ENCODE measurements at places on chromosomes 6 and 20.

- no peak for DNase-seq
Measured at GRCh38 chr20:40464731-40465208, 224.3 kb downstream of the MAFB start.

DNA sequence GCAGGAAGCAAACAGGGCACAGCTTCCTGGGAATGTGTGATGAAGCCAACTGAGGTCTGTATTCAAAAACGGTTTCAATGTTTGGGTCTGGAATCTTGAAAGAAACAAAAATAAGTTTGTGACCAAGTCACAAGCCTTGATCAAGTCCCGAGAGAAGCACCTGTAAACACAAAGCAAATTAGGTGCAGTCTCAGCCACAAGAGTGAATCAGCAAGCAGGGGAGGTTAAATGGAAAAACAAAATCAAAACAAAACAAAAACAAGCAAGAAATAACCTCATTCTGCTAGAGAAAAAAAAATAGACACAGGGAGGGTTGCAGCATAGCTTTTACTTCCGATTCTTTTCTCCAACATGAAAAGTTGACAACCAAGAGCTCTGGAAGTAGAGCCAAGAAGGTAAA is 201.7 kb downstream of the CLIC5 start:
- no peak for DNase-seq

- no peak for DNase-seq
Measured at GRCh38 chr6:52617087-52617486, 40.2 kb upstream of the TRAM2 start.

- DNase-seq, result no peak
Measured at GRCh38 chr20:38133680-38134426, 31.2 kb downstream of the TGM2 start.

DNA sequence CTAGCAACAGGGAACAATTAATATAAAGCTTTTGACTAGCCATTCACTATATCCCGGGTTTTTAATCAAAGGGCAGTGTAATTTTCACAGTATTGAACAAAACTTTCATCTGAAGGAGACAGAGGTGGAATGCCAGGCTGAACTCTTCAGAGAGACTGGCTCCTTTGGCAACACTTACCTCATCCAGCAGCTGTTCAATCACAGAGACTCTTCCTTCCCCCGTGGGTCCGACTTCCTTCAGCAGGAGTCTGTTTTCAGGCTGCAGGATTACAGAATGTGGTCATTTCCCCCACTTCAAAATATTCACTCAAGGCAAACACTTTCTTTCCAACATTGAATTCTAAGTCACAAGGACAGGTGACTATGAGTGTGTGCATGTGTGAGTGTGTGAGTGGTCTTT is 76.6 kb downstream of the DZANK1 start:
- no peak for DNase-seq

DNA sequence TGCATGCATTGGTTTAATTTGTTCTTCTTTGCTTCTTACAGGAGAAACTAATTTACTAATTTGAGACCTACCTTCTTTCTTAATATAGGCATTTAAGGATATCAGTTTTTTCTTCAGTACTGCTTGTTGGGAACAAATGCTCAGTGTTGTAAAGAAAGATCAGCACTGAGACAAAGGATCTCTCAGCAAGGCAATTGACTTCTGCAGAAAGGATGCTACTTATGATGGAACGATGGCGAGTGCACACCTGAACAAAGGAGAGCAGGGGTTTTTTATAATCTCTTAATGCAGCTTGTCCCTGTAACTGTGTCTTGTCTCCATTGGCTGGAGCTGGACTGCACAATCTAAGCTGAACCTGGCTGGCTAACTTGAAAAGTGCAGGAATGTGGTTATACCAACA is 64.2 kb downstream of the RPP21 start:
- DNase-seq, result no peak
